ENCODE measurements at places on chromosomes 11 and 22. TPM values are rescaled to one million over a fixed set of nuclear protein-coding genes. Genes with fewer than 3 reads are reported as not detected.

GRCh38 chr22:28250036-28250695, 331.1 kb upstream of the PITPNB start:
- no peak for DNase-seq

DNA sequence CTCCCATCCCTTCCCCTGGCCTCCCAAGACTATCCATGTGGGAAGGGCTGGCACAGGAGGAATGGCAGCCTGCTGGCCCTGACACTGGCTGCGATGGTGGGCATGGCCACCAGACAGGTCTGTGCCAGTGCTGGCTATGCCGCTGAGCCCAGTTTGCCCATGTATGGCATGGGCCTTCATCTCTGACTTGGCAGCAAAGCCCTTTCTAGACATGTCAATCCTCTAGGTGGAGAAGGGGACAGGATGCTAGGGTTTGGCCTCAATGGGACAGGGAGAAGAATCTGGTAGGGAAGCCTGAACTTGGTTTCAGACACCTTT, 8.8 kb downstream of the ZP1 start:
- DNase-seq, result no peak

DNA sequence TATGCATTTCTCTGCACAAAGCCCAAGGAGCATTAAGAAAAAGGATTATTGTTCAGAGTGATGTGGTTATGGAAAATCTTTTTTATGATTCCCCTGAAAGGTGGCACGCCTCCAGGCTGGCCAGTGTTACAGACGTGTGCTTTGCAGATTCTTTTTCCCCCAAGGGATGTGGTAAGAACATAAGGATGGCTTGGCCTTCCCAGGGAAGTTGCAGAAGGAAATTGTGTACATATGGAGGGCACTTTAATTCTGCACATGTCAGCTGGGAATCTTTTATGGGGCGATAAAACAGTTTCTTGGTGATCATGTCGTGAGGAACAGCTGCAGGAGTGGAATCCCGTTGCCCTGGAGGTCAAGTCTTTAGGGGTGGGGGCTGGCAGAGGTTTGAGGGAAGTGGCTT, 9.7 kb downstream of the SMARCB1 start:
- DNase-seq, result no peak

DNA sequence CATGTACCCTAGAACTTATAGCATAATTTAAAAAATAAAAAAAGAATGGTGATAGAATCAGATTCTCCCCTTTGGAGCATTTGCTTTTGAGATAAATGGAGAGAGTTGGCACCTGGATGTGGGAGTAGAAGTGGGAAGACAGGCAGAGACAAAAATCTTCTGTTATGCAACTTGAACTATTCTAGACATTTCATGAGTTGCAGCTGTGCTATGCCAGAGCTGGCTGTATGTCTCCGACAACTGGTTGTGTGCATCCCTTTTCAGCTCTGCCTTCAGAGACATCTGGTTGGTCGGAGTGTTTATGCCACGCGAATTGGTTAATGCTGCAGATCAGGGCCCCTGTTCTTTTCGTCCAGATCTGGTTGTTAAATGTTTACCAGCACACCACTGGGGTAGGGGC, 161.3 kb downstream of the JRKL start:
- DNase-seq, result no peak

KCTD14 gene
- total RNA-seq, result 0.23 TPM

PHOX2A gene
- total RNA-seq, result not detected
